ENCODE measurements at places on chromosomes 5 and 9.

GRCh38 chr5:11675184-11675583 is 229.1 kb downstream of the CTNND2 start:
- no peak for DNase-seq

DNA sequence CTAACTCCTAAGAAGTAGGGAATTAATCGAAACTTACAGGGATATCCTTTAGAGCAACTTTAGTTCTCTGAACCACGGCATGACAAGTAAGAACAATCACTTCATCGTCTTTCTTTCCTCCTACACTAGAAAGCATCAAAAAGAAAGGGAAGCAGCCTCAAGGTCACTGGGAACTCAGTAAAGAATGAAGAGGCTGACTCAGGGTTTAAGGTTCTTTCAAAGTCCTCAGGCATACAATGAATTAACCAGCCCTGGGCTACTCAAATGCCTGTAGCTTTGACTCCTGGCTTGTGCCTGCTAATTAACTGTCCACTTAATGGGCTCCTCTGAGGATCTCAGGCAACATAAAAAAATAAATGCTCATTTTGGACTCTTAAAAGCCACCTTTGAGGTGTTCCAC is 102.0 kb downstream of the TRIM32 start:
- DNase-seq = no peak

GRCh38 chr9:129109952-129110739 is 447 bp downstream of the CRAT start:
- DNase-seq = no peak

DNA sequence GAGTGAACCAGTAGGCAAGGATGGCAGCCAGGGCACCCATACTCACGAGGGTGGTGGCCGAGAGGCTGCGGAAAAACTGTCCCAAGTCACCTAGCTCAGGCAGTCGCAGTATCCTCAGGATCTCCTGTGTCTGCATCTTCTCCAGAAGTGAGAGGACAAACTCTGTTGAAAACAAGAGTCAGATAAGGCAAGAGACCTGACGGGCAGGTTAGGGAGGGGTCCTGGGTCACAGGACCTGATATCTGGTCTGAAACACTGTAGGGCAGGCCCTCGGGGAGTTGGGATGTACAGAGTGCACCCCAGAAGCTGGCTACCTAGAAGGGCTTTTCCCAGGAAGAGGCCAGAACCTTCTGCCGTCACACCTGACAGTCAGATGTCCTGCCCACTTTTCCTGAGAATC is 17.4 kb downstream of the ACSL6 start:
- DNase-seq = no peak

DNA sequence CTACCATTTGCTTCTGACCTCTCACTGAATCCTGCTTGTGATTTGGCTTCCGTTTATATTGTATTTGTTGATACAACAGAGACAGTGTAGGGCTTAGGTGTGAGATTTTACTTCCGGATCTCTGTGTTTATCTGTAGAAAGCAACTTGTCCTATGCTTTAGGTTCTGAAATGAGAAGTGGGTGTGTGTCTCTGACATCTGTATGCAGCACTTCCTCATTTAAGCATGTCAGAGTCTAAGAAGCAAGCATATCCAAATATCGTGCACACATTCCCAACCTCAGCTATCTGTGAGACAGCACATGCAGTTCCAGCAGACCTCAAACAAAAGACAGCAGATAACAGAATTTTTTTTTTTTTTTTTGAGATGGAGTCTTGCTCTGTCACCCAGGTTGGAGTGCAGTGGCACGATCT is 16.3 kb downstream of the KLF9 start:
- DNase-seq = no peak

GRCh38 chr5:69265931-69266330 is 31.2 kb downstream of the CDK7 start:
- DNase-seq = no peak

DNA sequence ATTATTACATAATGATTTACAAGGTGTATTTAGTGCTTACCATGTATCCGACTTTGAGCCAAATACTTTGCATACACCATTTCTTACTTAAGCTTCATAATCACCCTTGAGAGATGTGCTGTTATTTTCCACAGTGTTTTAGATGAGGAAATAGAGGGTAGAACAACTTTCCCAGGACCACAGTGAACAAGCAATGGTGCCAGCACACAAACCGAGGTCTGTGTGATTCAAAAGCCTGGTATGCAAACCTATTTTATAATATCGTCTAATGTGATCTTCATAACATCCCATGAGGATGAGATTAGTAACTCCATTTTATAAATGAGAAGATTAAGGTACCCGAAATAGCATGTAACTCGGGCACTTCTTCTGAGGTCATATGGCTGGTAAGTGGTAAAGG is 294.7 kb downstream of the NSG2 start:
- DNase-seq = no peak

- DNase-seq = no peak
These were observed 815 bp downstream of the ANXA6 start for GRCh38 chr5:151156507-151157420.

- no peak for DNase-seq
These were observed 1.4 kb downstream of the ZFR start for GRCh38 chr5:32443145-32443540.

DNA sequence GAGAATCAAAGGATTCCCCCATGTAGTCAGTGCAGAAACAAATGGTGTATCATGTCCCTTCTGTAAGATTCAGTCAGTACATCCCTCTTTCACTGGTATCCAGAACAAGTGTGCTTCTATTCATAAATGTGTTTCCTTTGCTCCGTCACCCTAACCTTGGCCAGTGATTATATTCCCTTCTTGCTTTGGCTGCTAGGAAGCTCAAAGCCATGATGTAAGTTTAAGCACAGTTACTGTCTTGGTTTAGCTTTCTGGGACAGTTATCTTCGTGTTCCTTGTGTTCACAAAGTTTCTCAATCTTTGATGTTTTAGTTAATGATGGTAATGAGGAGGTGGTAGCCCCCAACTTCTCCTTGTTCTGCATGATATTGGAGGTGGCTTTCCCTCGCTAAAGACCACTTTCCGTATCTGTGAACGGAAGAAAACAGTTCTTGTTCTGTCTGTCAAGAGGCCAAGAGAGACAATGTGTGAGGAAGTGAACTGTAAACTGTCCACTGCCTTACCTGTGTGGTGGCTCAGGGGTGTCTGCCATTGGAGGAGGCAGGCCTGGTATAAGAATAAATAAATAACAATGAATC is 2.2 kb upstream of the AMBP start:
- DNase-seq = no peak

DNA sequence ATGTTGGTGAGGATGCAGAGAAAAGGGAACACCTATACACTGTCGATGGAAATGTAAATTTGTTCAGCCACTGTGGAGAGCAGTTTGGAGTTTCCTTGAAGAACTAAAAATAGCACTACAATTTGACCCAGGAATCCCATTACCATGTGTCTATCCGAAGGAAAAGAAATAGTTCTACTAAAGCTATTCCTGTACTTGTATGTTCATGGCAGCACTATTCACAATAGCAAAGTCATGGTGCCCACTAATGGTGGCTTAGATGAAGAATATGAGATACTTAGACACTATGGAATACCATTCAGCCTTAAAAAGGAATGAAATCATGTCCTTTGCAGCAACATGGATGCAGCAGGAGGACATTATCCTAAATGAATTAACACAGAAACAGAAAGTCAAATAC is 50.2 kb upstream of the CAST start:
- DNase-seq = no peak

DNA sequence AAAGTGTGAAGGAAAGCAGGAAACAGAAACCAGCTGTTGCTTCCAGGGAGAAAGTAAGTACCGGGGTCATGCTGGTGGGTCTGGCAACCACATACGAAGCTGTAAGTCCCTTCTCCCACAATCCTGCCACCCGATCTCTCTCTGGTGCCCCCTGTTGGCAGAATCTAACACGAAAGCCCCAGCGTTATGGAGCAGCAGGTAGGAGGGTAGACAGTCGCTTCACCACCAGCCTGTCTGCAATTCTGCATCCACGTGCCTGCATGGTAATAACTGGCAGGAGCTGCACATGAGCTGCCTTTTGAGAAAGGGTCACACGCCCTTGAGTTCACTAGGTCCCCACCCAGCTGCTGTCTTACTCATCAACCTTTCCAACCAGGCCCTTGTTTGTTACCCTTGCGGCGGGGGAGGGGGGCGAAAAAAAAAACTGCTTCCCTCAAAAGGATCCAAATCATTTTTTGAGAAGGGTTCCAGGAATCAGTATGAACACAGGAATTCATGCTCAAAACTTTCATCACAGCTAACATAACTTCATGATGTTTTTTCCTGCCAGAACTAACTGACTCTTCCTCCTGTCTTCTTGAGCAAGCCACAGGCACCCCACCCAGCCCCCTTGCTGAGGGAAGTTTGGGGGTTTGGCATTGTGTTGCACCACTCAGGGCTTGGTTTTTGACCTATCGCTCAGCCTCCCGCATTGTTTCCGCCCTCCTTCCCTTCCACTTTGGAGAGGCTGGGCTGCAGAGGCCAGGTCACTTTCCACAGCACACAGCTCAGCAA is 19.6 kb upstream of the TMEM252 start:
- no peak for DNase-seq

GRCh38 chr9:93260263-93261066 is 76.5 kb downstream of the WNK2 start:
- no peak for DNase-seq

GRCh38 chr5:139391570-139392323 is 2.0 kb upstream of the MZB1 start:
- DNase-seq = no peak

DNA sequence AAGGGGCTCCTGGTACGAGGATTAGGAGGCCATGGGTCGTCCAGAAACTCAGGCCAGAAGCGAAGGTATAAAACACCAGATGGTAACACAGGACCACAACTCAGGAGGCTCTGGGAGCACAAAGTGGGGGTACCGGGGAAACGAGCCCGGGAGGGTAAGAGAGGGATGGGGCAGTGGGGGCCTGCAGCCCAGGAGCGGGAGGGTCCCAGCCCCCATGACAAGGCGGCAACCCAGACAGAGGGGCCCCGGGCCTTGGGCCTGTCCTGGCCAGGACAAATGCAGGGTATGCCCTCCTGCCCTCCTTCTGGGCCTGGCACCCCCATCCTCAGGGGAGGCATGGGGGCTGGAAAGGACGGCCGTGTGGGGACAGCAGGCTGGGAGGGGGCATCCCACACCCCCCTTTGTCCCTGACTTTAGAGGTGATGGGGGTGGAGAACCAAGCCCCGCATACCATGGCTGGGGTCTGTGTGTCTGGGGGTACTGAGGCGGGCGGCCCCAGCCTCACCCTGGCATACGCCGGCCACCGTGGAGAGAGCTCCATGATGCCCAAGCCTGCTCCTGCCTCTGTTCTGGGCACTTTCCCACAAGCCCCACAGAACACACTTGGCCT is 47.0 kb upstream of the EXOC3 start:
- no peak for DNase-seq

DNA sequence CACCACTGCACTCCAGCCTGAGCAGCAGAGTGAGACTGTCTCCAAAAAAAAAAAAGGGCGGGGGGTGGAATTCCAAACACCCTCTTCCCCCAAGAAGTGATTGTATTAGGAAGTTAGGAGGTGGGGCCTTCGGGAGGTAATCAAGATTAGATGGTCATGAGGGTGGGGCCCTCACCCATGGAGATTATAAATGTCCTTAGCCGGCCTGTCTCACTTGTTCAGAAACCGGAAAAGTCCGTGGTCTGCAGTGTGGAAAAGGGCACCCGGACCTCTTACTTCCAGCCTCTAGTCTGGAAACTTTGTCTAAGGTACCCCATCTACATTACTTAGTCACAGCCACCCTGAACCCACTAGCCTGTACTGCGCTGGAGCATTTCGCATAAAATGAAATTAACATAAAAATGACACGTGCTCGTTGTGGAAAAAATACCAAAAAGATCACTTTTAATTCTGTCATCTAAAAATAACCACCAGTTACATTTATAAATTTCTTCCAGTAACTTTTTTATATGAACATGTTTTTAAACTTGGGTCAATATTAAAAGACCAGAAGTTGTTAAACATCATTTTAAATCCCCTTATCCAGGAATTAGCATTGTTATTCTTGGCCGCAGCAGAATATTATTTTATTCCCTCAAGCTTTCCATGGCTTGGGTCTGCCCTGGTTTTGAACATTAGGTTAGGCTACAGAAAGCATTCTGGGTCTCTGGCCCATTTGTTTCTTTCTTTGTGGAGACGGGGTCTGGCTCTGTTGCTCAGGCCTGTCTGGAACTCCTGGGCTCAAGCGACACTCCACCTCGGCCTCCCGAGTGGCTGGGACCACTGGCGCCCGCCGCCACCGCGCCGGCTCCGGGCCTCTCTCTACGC is 1.2 kb upstream of the CKS2 start:
- DNase-seq = no peak

- DNase-seq = no peak
These were observed 212.5 kb downstream of the MEF2C start for GRCh38 chr5:88670461-88670860.

DNA sequence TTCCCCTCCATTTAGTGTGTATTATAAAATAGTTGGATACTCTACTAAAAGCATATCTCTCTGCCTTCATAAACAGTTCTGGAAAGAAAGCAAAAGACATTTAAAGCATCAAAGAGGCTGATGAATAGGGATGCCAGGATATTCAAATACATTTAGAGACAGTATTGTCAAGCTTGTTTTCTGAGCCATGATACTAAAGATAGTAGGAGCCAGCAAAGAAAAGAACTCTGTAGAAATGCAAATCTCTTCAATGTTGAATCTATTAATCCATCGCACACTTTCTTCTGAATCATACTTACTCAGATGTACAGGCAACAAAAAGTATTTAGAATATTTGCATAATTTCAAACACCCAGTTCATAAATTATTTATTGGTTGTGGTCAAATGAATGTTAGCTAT is 207.1 kb upstream of the MEF2C start:
- no peak for DNase-seq

- no peak for DNase-seq
These were observed 292.1 kb upstream of the ELAVL2 start for GRCh38 chr9:24118190-24118589.

GRCh38 chr5:136810261-136810801 is 445.0 kb upstream of the TRPC7 start:
- DNase-seq = no peak

GRCh38 chr5:177162379-177162778 is 28.8 kb downstream of the NSD1 start:
- no peak for DNase-seq

- DNase-seq = no peak
These were observed 60.2 kb upstream of the NR5A1 start for GRCh38 chr9:124567362-124567761.

DNA sequence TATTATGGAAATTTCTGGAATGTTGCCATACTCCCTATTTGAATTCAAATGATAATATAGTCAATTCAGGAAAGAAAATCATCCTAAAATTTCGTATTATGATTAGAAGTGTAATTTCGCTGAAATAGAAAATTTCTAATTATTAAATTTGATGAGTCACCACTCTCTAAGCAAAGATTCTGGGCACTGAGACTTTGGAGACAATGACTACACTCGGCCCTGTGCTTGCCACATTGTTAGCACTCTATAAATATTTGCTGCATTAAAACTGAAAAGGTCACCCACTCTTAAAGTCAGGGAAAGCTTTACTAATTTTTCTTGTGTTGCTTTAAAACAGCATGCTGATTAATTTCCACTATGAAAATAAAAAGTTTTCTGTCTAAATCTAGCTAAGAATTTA is 240.3 kb downstream of the TLE4 start:
- no peak for DNase-seq
